ENCODE measurements at places on chromosomes 4 and X.

GRCh38 chr4:105057370-105058105 lies 89.1 kb upstream of the TET2 start:
- no peak for DNase-seq

DNA sequence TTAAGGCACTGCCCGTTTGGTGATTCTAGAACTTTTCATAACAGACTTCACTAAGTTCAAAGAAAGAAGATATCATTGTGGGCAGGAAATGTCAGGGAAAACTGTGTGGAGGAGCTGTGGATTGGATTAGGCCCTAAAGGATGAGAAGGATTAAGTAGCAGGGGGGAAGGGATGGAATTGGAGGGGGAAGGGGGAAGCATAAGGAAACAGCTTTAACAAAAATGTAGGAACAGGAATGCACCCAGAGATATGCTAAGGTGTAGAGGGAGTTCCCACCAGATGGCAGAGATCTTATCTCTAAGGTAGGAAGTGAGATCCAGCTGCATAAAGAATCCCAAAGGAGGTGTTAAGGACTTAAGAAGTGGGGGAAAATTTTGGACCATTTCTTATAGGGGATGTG lies 114.5 kb downstream of the LARP7 start:
- no peak for DNase-seq

DNA sequence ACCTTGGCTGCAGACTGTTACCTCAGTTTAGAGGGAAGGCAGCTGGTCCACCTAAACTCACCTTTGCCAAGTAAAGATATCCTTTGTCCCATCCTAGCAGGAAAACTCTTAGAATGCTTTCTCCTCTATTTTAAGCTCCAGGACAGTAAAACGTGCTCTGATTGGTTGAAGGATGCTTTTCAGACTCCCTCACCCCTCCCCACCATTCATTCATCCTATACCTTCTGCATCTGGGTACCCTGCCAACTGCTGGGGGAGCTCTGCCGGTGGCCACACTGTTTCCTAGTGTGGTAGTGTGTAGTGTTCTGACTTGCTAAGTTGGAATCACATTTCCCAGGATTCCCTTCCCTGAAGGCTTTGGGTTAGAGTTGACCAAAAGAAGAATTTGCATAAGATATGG lies 20.3 kb upstream of the POLA1 start:
- no peak for DNase-seq

DNA sequence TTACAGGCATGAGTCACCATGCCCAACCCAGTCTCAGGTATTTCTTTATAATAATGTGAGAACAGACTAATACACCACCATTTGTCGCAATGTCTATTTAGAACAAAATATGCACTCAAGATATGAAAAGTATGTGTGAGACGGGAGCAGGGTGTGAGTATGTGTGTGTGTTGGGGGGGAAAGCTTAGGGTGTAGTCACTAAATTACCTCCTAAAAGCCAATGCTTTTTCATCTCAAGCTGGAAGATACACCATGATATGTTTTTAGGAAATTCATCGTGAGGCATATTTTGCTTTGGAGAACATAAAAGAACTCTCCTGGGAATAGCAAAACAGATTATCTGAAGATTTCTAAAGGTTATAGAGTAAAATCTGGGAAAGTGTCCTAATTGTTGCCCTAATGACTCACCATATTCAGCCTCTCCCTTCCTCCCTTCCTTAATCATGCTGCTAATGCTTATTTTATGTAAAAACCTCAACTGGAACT lies 262.7 kb downstream of the PDHA2 start:
- no peak for DNase-seq

DNA sequence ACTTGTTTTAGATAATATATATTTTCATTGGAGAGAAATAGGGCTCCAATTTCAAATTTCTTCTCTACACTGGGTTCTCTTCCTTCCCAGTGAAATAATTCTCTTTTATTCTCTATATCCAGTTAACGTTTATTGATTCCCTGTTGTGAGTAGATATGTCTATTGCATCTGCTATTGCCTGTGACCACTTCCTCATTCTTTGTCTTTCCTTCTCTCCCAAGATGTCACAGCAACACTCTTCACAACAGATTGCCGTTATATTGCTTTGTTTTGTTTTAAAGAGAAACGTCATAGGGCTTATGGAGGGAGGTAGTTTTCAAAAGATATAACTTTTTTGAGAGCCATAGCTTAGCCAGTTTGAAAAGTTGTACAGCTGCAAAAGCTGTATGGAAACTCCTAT lies 343.8 kb downstream of the ARHGAP24 start:
- DNase-seq: no peak

DNA sequence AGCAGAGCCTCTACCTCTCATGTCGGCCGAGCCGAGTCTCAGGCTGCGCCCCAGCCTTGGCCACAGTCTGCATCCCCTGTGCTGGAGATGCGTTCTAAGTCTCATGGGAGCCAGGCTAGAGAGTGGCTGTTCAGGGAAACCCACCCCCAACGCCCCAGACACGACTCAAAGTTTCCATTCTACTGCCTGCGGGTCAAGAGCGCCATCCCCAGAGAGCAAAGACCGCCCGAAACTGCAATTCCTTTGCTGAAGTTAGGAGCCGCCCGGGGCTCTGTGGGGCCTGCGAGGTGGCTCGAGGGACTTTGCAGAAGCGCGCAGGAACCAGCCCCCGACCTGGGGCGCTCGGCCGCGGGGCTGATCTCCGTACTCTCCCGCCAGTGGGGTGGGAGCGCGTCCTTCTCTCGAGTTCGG lies 10.0 kb upstream of the ELF4 start:
- no peak for DNase-seq

DNA sequence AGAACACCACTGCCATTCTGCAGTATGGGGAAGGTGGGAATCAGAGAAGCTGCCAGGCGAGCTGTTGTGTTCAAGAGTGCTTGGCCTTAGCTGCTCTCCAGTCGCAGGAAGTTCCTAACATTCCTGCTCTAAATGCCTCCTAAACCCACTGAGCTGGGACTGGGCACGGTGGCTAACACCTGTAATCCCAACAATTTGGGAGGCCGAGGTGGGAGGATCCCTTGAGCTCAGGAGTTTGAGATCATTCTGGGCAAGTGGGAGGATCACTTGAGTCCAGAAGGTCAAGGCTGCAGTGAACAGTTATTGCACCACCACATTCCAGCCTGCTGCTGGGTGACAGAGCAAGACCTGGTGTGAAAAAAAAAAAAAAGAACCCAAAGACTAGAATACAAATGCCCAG lies 690.3 kb upstream of the FAM241A start:
- DNase-seq: no peak

DNA sequence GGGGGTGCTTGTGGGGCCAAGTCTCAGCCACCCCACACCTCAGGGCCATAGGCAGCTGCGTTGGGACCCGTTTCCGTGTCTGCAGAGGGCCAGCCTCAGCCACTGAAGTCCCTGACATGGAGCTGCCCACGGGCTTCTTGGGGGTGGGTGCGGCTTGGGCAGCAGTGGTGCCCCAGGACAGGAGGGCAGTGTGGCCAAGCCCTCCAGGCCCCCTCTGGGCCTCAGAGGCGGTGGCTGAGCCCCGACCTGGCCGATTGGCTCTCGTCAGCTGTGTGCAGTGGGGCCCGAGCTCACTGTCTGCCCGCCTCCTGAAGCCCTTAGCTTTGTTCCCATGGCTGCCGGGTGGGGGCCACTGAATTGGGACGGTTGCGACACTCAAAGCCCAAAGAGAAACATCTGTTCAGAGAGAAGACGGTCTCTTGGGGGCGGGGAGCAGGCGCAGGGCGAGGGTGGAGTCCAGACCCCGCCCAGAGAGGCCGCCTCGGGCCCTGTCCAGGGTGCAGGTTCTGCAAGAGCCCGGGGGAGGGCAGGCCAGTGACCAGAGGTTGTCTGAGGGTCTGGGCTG lies 9.1 kb downstream of the FGFR3 start:
- no peak for DNase-seq

DNA sequence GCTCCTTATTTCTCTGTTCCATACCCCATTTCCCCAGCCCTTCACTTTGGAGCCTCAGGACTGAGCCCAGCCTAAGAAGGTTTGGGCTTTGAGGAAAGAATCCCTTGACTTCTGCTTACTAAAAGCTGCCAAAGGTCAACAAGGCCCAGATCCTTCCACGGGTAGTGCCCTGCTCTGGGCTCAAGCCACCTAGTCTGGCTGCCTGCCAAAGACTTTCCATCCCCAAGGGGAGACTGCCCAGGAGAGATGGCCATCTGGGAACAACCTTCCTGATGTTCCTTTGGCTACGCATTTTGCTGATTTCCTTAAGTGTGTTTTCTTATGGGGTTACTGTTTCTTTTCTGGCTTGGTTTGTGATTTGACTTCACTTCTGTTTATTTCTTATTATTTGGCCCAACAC lies 49.8 kb upstream of the NDP start:
- no peak for DNase-seq

GRCh38 chr4:120723986-120724385 lies 198.5 kb downstream of the PRDM5 start:
- DNase-seq: no peak

GRCh38 chrX:630612-631496 lies at the start of gene SHOX:
Gene SHOX, plus strand, starts transcription at chrX:630791. Its CDS starts 107 bp downstream, at chrX:630898.
- DNase-seq: no peak

DNA sequence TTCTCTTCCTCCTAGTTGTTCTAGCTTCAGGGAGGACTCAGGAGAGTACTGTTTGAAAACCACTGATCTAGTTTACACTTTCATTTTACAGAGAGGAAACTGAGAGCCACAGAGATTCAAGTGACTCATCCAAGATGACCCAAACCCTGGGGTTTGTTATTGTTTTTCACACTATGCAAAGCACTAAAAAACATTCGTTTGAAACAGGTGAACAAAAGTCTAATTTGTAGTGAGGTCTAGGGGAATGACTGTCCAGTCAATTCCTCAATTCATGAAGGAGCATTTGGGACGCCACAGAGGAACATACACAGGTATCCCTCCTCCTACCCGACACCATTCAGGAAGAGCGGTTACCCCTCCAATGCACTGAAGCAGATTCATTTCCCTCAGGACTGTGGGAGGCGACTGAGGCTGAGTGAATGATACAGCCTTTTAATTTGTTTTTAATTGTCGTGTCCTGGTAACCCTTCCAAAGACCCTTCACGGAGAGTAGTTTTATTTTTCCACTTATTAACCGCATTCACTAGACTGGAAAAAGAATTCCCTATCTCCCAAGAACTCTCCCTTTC lies 30.3 kb downstream of the TLR10 start:
- DNase-seq: no peak

DNA sequence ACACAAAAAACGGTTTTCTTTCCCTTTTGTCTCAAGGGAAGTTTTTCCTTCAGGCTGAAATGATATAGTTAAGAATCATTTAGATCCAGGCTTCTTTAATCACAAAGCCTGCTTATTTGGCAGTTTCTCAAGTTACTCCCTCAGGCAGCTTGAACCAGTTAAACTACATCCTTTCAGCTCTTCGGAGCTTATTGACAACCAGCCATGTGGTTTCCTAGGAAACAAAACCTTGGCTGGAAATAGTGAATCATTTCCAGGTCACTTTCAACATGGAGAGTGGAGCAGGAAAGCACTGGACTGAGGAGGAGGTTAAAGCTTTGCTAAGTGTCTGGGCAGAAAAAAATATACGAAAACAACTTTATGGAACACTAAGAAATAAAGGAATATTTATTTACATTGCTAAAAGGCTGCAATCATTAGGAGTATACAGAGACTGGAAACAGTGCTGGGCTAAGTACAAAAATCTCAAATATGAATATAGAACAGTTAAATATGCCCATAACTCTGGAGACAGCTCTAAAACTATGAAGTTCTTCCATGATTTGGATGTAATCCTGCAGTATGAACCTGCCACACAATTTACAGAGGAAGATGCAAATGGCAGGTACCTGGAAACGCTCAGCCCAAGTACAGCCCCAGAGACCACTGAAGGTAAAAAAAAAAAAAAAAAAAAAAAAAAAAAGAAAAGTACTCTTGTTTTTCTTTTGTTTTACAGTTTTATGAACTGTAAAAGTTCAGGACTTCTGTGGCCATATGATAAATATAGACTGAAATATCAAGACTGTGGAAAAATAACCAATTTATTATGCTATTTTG lies 23.2 kb upstream of the AASDH start:
- DNase-seq: no peak

DNA sequence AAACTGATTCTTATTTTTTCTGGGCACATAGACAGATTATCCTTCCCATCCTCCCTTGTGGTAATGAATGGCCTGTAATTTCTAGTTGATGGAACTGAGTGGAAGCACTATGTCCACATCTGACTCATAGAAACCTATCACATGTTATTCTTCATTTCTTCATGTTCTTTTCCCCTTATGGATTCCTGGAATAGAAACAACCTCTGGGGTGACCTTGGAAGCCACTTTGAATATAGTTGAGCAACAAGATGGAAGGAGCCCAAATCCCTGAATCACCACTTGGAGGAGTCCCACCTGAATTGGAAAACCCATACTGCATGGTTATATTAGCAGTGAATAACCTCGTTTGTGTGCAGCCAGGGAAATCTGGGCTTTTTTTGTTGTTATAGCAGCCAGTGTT lies 137.8 kb downstream of the MID1IP1 start:
- DNase-seq: no peak

DNA sequence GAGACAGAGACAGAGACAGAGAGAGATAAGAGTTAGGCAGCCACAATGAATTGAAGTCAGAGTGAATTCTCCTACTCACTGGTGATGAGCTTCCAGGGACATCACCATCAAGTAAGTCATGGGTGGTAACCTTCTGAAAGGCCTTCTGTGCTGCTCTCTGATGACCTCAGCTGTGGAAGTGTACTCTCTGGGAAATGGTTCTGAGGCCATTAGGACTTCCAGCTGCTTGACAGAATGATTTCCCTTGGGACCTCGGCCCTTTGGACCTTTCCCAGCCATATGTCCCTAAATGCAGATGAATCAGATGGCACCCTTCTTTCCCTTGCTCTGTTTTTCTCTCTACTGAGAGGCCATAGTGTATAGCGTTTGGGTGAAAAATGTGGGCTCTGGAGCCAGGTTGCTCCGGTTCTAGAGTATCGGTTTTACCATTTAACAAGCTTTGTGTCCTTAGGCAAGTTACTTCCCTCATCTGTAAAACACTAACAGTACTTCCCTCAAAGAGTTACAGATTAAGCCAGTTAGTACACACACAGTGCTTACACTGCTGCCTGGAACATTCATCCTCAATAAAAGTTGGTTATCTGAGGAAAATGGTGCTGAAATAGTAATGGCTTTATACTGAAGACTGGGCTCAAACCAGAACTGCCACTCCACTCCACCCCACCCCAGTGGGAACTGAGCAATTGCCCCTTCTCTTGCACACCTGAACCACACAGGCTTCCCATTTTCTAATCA lies 7.6 kb downstream of the SEPTIN11 start:
- DNase-seq: no peak
